ENCODE measurements at places on chromosomes 4 and X.

DNA sequence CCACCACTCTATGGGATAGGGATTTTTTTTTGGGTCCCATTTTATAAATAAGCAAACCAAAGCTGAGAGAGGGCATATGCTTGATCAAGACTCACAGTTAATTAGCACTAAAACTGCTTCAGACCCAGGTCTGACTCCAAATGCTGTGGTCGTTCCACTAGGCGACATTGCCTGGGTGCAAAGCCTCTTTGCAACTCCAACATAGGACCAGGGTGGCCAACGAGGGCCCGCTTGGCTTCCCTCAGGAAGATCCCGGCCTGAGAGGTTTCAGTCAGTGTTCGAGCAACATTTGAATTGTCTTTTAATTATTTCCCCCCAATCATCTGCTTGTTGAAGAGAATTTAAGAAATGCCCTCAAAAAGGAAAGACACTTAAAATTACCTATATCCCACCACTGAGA lies 11.2 kb downstream of the PJA1 start:
- DNase-seq = no peak

- no peak for DNase-seq
Observed at GRCh38 chrX:16144420-16144819, 21.1 kb downstream of the GRPR start.

DNA sequence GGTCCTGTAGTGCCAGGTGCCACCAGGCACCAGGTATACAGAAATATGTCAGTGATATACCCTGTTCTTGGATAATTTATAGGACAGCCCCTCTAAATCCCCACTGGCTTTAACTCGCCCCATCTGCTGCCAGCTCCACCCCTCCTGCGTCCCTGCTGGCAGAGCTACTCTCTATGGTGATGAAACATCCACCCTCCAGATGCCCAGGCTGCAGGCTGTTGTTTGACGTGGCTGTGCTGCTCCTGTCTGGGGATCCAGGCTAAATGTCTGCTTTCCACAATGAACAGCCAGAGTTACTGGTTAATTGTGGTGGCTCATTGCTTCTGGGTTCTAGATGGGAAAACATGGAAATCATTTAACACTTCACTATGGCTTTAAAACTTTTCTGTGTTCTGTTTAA lies 12.9 kb downstream of the NHSL2 start:
- DNase-seq = no peak

- DNase-seq = no peak
Observed at GRCh38 chr4:142582340-142582739, 263.8 kb downstream of the INPP4B start.

DNA sequence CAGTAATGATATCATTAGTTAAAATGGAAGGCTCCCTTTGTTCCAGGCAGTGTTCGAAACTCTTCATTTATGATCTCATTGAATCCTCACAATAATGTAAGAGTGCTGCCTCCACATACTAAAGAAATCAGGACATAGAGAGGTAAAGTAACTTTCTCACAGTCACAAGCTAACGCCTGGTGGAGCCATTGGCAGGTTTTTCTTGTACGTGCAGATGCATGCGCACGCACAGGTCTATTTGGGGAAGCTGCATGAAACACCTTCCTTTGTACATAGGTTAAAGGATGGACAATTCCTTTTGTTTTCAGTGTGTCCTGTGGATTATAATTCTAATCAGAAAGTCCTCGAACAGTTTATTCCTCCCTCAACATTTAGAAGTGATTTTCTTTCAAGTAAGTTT lies 176.2 kb downstream of the RAPGEF2 start:
- DNase-seq = no peak

DNA sequence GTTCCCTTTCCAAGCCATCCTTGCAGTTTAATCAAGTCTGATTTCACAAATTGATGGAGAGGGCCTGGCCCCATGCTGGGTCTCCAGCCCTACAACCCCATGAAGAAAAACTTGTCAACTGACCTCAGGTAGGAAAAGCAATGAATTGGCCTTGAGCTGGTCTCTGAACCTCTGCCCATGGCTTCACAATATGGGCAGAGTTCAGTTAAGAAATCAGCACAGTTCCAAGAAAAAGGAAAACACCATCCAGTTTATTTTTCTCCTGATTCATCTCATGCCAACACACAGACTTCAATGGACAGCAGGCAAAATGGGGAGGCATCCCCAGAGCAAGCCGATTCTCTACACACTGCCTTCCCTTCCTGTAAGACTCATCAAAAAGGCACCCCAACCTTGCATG lies 3.3 kb downstream of the RIPPLY1 start:
- DNase-seq = no peak

GRCh38 chr4:38237139-38237538 lies 276.9 kb downstream of the PTTG2 start:
- no peak for DNase-seq

- DNase-seq = no peak
Observed at GRCh38 chr4:152360045-152360410, 175.9 kb downstream of the FBXW7 start.
